Activated CD8-positive, alpha-beta T cell treated with anti-CD3 and anti-CD28 coated beads for 36 hours (primary cell): ENCODE measurements at places on chromosomes 1 and 21. TPM values are rescaled to one million over a fixed set of nuclear protein-coding genes. Genes with fewer than 3 reads are reported as not detected.
A peak's percentile ranks its signal among the peaks of the same experiment; 100 is the strongest.

- no peak for DNase-seq
- no peak overlapping the region for H3K27ac ChIP-seq
- peaks cover 5% of the 10 kb centered on the region for H3K4me1 ChIP-seq
- H3K4me3 ChIP-seq, result no peak overlapping the region
Measured at GRCh38 chr1:11854519-11854918, 4.2 kb downstream of the NPPB start.

DNA sequence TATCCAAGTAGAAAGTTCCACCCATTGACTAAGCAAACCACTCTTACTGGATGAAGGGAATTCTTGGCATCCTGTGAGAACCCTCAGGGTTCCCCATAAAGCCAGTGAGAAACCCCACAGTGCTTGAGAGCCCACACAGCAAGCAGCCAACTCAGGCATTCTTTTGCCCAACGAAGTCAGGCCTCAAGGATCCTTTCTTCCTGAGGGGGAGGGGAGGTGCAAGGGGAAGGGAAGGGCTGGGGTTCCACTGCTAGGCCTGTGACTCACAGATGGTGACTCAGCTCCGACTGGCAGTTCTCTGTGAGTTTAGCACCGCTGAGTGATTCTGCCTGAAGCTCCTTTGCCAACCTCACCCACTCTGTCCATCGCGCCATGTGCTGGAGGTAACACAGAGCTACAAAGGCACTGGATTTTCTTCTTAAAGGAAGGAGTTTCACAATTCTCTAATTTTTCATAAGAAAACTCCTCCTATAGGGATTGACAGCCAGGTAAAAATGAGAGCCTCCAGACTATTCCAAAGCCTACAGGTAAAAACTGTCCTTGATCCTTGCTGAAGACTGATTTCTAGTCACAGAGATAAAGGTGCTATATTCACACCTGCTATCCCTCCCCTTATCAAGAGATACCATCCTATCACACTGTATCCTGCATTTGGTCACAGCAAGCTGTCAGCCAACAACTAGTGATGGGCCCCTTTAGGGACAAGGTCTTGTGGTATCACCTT, 4.8 kb downstream of the ENO1 start:
- peaks cover 96% of the 10 kb centered on the region for H3K36me3 ChIP-seq
- H3K27ac ChIP-seq, result peak overlapping the region; percentile 100
- peaks cover 62% of the 10 kb centered on the region for H3K4me1 ChIP-seq
- DNase-seq, result peak; percentile 92
- H3K27me3 ChIP-seq, result no peaks in the 10 kb centered on the region

- DNase-seq, result peak; percentile 72
- H3K27me3 ChIP-seq, result peaks cover 1% of the 10 kb centered on the region
- peak overlapping the region; percentile 85 for H3K4me3 ChIP-seq
- peak overlapping the region; percentile 97 for H3K27ac ChIP-seq
- H3K4me1 ChIP-seq, result peaks cover 43% of the 10 kb centered on the region
- peaks cover 5% of the 10 kb centered on the region for H3K36me3 ChIP-seq
Measured at GRCh38 chr21:34889320-34889675, 159.8 kb downstream of the RUNX1 start.

DNA sequence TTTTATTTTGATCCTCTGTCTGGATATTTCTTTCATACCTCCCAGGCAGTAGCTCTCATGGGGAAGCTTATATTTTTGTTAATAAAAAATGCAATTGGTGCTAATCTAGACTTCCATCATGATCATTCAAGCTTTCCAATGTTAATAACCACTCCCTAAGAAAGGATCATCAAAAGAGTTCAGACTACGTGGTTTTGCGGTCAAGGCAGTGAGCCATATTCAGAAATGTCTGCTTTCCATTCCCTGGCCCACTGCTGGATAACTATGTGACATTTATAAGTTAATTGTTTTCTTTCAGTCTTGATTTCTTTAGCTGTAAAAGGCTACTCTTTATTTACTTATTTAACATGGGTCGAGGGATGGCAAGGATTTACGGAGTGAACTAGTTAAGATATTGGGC, 414.6 kb downstream of the LMO4 start:
- no peak for DNase-seq
- H3K27me3 ChIP-seq, result peaks cover under 1% of the 10 kb centered on the region
- no peak overlapping the region for H3K27ac ChIP-seq
- H3K4me3 ChIP-seq, result no peak overlapping the region
- H3K4me1 ChIP-seq, result no peaks in the 10 kb centered on the region

The SLC45A3 gene
- 0.65 TPM for total RNA-seq

The S100A7A gene
- not detected for total RNA-seq
